ENCODE measurements at places on chromosomes 3 and 15.

DNA sequence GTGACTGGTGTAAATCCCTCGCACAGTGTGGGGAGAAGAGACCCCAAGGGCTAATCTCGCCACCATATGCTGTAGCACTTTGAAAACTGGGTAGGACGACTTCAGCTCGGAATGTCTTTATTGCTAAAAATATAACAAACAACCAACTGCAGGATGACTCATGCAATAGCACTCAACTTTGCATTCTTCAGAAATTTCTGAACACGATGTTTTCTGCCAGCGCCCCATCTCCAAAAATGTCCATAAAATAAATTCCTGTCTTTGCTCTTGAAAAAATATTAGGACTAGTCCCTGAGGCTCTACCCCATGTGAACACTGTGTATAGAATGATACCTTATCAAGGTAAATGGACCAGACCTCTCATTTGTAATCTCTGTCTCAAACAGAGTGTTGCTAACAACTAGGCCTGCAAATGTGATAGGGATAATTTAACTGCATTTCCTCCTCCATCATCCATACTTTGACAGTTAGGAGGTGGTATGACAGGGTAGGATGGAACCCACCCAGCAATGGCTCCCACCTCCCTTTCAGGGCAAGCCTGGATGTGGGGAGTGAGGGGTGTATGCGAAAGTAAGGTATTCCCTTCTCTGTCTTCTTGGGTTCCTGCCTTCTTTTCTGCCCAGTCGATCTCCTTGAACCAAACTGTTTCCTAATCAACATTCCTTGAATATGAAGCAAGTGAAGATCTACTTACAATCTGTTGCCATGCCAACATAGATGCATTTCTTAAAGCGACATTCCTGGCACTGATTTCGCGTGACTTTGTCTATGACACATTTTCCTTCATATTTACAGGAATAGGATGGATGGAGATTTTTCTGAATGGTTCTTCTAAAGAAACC is 201.1 kb downstream of the NR1D2 start:
- no peak for DNase-seq

DNA sequence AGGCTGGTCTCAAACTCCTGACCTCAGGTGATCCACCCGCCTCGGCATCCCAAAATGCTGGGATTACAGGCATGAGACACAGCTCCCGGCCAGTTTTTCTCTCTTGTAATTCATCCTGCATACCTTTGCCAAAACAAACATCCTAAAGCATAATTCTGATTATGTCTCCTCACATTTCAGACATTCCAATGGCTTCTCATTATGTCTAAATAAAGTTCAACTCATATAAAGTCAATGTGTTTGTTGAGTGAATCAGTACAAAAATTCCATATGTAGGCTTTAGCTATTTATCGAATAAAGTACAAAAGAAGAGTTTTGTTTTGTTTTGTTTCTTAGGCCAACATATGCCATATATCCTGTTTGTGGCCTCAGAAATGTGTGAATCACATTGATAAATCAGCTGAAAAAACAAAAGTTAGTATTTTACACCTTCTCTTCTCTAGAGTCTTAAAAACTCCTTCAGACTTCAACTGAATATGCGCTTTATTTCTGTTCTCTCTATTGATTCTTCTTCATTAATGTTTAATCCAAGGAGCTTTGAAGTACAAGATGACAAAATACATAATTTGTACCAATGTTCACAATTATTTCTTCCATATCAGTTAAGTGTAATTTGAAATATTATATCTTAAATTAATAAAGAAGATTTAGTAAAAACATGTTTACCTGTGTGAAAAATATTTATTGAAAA is 165.8 kb downstream of the MECOM start:
- no peak for DNase-seq

GRCh38 chr3:174758943-174759342 is 100.2 kb upstream of the NAALADL2 start:
- no peak for DNase-seq

- no peak for DNase-seq
Observed at GRCh38 chr3:48347500-48347899, 14.0 kb upstream of the SPINK8 start.

- no peak for DNase-seq
Observed at GRCh38 chr3:37237252-37237651, 62.9 kb upstream of the LRRFIP2 start.

GRCh38 chr15:46213551-46213950 is 578.7 kb downstream of the SQOR start:
- no peak for DNase-seq

Data from stimulated activated CD4-positive, alpha-beta T cell treated with anti-CD3 and anti-CD28 coated beads, Interleukin-15, amount 100 ng/mL, for 1 hour (primary cell).